ENCODE measurements at places on chromosomes 2 and 18.

DNA sequence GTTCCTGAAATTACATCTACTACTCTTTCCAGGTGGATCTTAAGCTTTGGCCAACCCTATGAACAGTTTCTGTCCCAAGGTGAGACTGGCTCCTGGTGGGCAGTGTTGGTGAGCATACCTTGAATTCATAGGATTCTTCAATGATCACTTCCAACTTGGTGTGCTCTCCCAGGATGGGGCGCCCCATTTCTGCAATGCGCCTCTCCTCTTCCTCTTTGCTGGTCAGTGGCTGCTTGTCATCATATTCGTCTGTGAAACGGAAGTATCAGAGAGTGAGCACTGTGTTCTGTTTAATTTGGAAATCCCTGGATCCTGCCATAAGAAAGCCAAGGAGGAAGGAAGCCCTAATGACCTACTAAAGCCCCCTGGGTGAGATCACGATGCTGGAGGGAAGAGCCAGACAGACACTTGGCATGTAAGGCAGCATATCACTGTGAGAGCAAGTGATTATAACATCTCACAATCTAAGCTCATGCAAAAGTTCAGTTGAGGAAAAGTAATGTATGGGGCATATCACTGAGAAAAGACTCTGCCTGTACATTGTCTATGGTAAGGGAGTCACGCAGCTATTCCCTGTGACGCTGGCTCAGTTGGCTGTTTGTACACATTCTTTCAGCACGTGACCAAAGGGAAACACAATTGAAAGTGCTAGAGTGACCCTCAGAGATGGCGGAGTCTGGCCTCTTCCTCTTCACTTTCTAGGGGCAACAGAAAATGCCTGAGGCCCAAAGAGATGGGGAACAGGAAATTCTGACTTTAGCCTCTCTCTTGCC lies 287.0 kb downstream of the SLC8A1 start:
- DNase-seq = no peak

- DNase-seq = no peak
Measured at GRCh38 chr18:58900015-58900649, 35.5 kb downstream of the ZNF532 start.

- DNase-seq = no peak
Measured at GRCh38 chr2:41180387-41180786, 728.5 kb upstream of the SLC8A1 start.

GRCh38 chr2:151137526-151137925 lies 124.1 kb downstream of the RBM43 start:
- DNase-seq = no peak

DNA sequence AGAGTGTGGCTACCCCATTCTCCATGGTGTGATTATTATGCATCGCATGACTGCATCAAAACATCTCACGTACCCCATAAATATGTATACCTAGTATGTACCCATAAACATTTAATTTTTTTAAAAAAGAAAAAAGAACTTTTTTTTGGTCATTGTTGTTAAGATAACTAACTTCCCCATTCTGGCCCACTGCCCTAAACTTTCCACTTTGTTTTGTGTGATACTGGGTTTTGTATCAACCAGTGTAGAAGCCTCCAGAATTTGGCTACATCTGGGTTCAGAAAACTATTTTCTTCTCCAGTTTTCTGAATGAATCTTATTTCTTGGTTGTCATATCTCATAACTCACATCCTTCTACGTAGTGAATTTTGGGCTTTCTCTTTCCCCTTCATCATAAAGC lies 62.3 kb upstream of the NABP1 start:
- DNase-seq = no peak

Data from stimulated activated CD4-positive, alpha-beta T cell treated with anti-CD3 and anti-CD28 coated beads, Interleukin-4, amount 100 ng/mL, for 1 hour (primary cell).